ENCODE measurements at places on chromosomes 1 and 21.

DNA sequence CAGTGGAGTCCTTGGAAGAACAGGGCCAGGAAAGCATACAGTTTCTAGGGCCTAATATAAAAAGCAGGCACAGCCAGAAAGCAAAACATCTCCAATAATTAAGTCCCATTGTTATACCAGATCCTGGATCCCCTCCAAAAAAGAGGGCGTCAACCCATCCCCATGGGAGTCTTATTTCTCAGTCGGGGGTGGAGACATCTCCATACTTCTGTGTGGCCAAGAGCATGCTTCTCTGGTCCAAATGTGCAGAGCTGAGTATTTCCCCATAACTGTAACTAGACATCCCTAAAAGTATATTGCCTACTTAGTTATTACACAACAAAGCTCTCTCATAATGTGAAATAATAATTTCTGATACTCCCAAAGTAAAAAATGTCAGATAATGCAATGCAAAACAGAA, 104.2 kb upstream of the SOX13 start:
- no peak overlapping the region for H3K4me3 ChIP-seq
- H3K27me3 ChIP-seq: no peaks in the 10 kb centered on the region
- DNase-seq: no peak
- no peaks in the 10 kb centered on the region for H3K36me3 ChIP-seq
- no peak overlapping the region for H3K27ac ChIP-seq
- H3K4me1 ChIP-seq: no peaks in the 10 kb centered on the region

GRCh38 chr1:235937123-235937522, 70.4 kb upstream of the LYST start:
- H3K27ac ChIP-seq: no peak overlapping the region
- no peak for DNase-seq
- H3K4me1 ChIP-seq: no peaks in the 10 kb centered on the region
- no peaks in the 10 kb centered on the region for H3K27me3 ChIP-seq
- no peaks in the 10 kb centered on the region for H3K36me3 ChIP-seq

GRCh38 chr1:102174259-102174863, 177.6 kb upstream of the OLFM3 start:
- no peaks in the 10 kb centered on the region for H3K36me3 ChIP-seq
- H3K4me3 ChIP-seq: no peak overlapping the region
- no peaks in the 10 kb centered on the region for H3K4me1 ChIP-seq
- DNase-seq: no peak
- H3K27me3 ChIP-seq: no peaks in the 10 kb centered on the region
- H3K27ac ChIP-seq: no peak overlapping the region

DNA sequence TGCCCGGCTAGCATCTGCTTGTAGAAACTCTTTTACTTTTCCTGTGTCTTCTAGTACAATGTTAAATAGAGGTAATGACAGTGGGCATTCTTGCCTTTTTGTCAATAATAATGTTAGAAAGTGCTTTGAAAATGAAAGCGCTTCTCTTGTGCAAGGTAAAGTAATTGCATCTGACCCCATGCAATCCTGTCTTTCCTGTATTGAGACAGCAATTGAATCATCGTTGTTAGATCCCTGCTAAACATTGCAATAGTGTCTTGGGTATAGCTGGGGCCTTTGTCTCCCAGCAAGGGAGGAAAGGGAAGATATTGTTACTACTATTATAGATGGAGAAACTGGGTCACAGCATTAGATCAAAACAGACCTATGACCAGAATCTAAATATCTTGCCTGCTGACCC, 80.9 kb downstream of the TLR5 start:
- no peak for DNase-seq
- H3K27me3 ChIP-seq: no peaks in the 10 kb centered on the region
- H3K27ac ChIP-seq: no peak overlapping the region
- no peak overlapping the region for H3K4me3 ChIP-seq

- no peaks in the 10 kb centered on the region for H3K27me3 ChIP-seq
- DNase-seq: no peak
- H3K4me3 ChIP-seq: no peak overlapping the region
- peaks cover 46% of the 10 kb centered on the region for H3K36me3 ChIP-seq
- H3K4me1 ChIP-seq: no peaks in the 10 kb centered on the region
- no peak overlapping the region for H3K27ac ChIP-seq
Measured at GRCh38 chr1:183864611-183865010, 59.7 kb downstream of the RGL1 start.

- no peaks in the 10 kb centered on the region for H3K27me3 ChIP-seq
- peak overlapping the region; percentile 52 for H3K4me3 ChIP-seq
- peaks cover 32% of the 10 kb centered on the region for H3K4me1 ChIP-seq
- no peak overlapping the region for H3K27ac ChIP-seq
- peaks cover 2% of the 10 kb centered on the region for H3K36me3 ChIP-seq
Measured at GRCh38 chr1:23422241-23422877, 2.2 kb downstream of the TCEA3 start.

- no peaks in the 10 kb centered on the region for H3K4me1 ChIP-seq
- no peak for DNase-seq
- H3K36me3 ChIP-seq: no peaks in the 10 kb centered on the region
- H3K27me3 ChIP-seq: peaks cover 60% of the 10 kb centered on the region
- H3K27ac ChIP-seq: no peak overlapping the region
Measured at GRCh38 chr1:117209094-117209493, 1.6 kb downstream of the VTCN1 start.

GRCh38 chr1:12113433-12114339, 50.6 kb downstream of the TNFRSF8 start:
- H3K36me3 ChIP-seq: no peaks in the 10 kb centered on the region
- peaks cover 3% of the 10 kb centered on the region for H3K4me1 ChIP-seq
- no peak overlapping the region for H3K27ac ChIP-seq
- DNase-seq: peak; percentile 39

DNA sequence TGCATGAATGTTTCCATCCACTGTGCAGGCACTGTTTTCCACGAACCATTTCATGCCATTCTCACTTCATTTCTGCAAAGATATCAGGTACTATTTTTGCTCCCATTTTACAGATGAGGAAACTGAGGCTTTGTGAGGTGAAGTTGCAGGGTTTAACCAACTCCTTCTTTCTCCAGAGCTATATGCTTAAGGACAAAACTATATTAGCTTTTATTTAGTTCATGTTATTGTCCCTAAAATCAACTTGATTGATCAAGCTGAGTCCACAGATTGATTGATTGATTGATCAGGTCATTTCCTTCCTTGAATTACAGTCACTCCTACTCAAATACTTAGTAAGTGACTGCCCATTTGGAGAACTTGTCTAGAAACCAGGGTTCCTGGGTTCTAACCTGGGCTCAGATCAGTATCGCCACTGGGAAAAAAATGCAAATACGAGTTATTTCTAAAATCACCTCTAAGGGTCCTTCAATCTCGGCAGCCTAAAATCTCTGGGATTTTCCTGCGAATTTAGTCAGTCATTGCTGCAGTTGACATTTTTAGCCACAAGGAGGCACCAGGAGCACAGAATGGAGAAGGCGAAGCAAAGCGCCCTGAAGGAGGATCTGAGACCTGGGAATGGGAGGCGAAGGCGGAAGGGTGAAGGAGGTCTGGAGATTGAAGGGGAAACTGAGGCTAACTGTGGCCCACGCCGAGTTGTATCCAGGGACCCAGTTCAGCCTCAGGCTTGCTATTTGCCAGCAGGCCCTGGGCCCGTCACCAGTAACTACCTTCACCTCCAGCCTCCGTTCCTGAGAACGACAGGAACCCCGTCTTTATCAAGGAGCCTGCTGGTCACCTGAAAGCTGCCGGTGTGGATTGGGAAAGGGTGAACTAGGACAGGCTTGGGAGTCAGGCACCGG, 14.3 kb upstream of the MUL1 start:
- H3K27ac ChIP-seq: no peak overlapping the region
- DNase-seq: peak; percentile 78
- H3K4me3 ChIP-seq: peak overlapping the region; percentile 62
- H3K4me1 ChIP-seq: no peaks in the 10 kb centered on the region
- no peaks in the 10 kb centered on the region for H3K36me3 ChIP-seq

DNA sequence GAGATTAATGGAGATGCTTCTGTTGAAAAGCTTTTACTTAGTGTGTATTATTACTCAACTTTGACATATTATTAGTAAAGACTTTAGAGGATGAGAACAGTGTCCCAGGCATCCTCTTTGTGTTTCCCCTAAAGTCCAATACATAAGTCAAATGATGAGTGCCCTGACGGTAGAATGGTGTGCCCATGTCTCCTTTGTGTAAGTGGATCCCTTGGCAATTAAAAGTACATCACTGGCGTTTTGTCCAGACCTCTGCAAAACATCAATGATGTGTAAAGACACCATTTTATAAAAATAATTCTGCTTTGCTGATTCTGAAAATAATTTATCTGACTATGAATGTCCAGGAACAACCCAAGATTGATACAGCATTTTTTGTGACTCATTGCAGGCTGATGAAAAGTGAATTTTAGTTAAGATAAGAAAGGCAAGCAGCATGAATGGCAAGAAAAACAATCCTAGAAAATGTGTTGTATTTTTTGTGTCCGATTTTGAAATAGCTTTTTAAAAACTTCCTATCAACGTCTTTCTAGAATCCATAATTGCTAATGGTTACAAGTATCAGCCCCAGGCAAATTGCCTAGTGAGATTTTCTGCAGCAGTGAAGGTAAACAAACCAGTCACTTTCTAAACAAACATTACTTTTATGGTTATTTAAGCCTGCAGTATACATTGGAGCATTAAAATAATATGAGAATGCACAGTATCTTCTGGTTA, 251.5 kb downstream of the PTPRC start:
- H3K4me1 ChIP-seq: peaks cover 1% of the 10 kb centered on the region
- H3K27ac ChIP-seq: no peak overlapping the region
- no peaks in the 10 kb centered on the region for H3K27me3 ChIP-seq
- H3K4me3 ChIP-seq: no peak overlapping the region
- H3K36me3 ChIP-seq: peaks cover 3% of the 10 kb centered on the region

- no peak overlapping the region for H3K4me3 ChIP-seq
- H3K27me3 ChIP-seq: no peaks in the 10 kb centered on the region
- no peaks in the 10 kb centered on the region for H3K36me3 ChIP-seq
- H3K4me1 ChIP-seq: no peaks in the 10 kb centered on the region
- no peak overlapping the region for H3K27ac ChIP-seq
- no peak for DNase-seq
Measured at GRCh38 chr1:219686171-219686570, 73.3 kb upstream of the ZC3H11B start.

DNA sequence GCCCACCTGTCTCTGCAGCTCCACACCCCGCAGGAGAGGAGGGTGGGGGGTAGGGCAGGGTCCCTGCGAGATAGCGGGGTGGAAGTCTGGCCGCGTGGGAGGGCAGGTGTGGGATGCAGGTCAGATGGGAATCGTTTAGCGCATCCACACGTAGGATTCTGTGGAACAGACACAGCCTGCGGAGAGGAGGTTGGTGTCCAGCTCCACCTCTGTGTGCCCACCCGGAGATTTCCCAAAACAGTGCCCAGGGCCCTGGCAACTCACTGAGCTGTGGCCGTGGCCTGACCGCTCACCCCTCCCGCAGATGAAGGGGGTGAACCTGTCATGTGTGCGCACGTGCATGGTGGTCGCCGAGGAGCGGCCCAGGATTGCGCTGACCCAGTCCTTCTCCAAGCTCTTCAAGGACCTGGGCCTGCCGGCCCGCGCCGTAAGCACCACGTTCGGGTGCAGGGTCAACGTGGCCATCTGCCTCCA, 46.9 kb downstream of the S100B start:
- H3K4me3 ChIP-seq: no peak overlapping the region
- H3K27me3 ChIP-seq: no peaks in the 10 kb centered on the region
- no peaks in the 10 kb centered on the region for H3K4me1 ChIP-seq
- peaks cover 82% of the 10 kb centered on the region for H3K36me3 ChIP-seq

- no peaks in the 10 kb centered on the region for H3K4me1 ChIP-seq
- no peak for DNase-seq
- no peaks in the 10 kb centered on the region for H3K27me3 ChIP-seq
- H3K4me3 ChIP-seq: no peak overlapping the region
- H3K36me3 ChIP-seq: no peaks in the 10 kb centered on the region
Measured at GRCh38 chr1:83802460-83803152, 196.3 kb downstream of the TTLL7 start.

DNA sequence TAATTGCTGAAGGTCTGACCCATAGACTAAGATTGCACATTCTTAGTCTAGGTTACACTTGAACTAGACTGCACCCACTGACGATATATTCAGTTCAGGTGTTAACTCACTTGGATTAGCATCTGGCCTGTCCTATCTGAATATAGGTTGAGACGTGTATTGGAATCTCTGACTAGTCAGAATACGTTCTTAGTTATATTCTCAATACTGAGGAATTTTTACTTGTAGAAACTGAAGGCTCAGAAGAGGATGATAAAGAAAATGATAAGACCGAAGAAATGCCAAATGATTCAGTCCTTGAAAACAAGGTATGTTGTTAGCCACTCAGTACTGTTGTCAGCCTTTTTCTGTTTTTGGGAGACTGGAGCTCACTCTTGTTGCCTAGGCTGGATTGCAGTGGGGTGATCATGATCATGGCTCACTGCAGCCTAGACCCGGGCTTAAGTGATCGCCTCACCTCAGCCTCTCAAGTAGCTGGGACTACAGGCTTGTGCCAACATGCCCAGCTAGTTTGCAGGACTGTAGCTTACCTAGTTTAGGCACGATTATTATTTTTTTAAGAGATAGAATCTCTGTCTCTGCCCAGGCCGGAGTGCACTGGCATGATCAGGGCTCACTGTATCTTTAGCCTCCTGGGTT, 10.8 kb downstream of the CCDC17 start:
- DNase-seq: no peak
- peaks cover 26% of the 10 kb centered on the region for H3K36me3 ChIP-seq
- no peaks in the 10 kb centered on the region for H3K4me1 ChIP-seq
- no peak overlapping the region for H3K27ac ChIP-seq

GRCh38 chr1:214727274-214727673, 124.3 kb downstream of the CENPF start:
- no peak for DNase-seq
- no peak overlapping the region for H3K4me3 ChIP-seq
- H3K27me3 ChIP-seq: no peaks in the 10 kb centered on the region
- no peaks in the 10 kb centered on the region for H3K4me1 ChIP-seq

DNA sequence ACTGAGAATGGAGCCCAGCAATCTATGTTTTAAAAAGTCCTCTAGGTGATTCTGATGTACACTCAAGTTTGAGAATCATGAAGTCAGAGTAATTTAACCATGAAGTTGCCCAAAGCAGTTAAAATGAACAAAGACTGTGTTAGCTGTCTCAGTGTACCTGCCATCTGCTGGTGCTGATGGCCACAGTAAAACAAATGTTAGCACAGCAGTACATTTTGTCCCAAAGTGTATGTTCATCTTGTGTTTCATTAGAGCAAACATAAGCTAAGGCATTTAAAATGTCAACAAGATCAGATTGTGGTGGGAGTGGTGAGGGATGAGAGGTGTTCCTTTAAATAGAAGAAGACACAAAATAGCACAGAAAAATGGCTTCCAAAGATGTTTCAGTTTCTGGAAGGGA, 31.1 kb downstream of the FYB2 start:
- H3K4me1 ChIP-seq: no peaks in the 10 kb centered on the region
- H3K4me3 ChIP-seq: no peak overlapping the region
- peaks cover 15% of the 10 kb centered on the region for H3K27me3 ChIP-seq
- no peaks in the 10 kb centered on the region for H3K36me3 ChIP-seq
- DNase-seq: no peak
- no peak overlapping the region for H3K27ac ChIP-seq

- H3K4me1 ChIP-seq: peaks cover 5% of the 10 kb centered on the region
- no peak overlapping the region for H3K4me3 ChIP-seq
- H3K27ac ChIP-seq: no peak overlapping the region
- peak; percentile 21 for DNase-seq
- H3K36me3 ChIP-seq: peaks cover under 1% of the 10 kb centered on the region
Measured at GRCh38 chr1:184789884-184790283, 35.2 kb upstream of the EDEM3 start.

Measured in mesenchymal stem cell (in vitro differentiated cells and primary cell).